CD4-positive, alpha-beta T cell treated with Interleukin-10 for 1 hour (primary cell): ENCODE measurements at places on chromosomes 1 and 21.

DNA sequence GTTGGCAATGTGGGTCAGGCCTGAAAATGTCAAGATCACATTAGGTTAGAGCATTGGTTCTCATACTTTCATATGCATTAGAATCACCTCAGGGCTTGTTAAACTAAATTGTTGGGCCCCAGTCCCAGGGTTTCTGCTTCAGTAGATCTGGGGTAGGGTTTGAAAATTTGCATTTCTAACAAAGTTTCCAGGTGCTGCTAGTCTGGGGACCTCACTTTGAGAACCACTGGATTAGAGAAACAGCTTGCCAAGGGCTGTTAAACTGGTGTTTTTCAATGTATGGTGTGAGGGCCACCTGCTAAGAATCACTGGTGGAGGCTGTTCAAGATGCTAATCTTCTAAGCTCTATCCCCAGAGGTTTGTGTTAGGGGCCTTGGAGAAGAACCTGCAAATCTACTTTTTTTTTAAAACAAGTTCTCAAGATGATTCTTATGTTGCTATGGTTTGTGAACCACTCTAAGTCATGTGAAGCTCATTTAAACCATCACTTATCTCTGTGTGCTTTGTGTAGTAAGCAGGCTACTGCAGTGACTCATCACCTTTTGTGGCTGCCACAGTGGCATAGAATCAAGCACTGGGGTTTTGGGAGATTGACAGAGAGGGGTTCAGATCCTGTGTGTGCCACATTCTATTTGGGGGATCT is 152.2 kb downstream of the S1PR1 start:
- DNase-seq, result no peak

- no peak for DNase-seq
These were observed 10.9 kb downstream of the H3-3A start for GRCh38 chr1:226073184-226073950.

- DNase-seq, result no peak
These were observed 9.4 kb upstream of the BARHL2 start for GRCh38 chr1:90726425-90726985.

DNA sequence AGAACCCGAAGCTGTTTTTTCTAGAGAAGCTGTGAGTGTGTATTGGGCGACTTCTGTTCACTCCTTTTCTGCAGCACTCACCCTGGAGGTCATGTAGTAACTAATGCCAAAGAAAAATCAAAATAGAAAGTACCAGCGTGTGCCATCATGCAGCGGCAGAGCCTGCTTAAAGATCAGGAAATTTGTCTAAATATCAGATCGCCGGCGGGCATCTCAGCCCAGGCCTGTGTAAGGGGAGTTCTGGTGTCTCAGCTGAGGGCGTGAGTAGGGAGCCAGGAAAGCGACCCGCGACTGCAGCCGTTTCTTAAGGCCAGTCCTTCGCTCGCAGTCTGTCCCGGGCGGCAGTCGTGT is 768 bp downstream of the EDARADD start:
- no peak for DNase-seq

DNA sequence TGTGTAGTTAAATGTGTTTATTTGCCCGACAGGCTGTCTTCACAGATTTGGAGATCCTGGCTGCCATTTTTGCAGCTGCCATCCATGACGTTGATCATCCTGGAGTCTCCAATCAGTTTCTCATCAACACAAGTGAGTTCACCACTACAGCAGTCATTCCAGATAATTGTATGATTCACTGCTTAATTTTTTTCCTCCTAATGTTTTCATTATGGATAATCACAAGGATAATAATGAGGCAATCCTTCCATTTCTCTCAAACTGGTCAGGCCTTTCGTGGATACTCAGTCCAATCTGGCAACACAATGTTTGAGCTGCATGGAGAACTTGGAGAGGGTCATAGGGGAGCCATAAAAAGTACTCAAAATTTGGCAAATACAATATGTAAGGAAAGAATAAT is 168.3 kb upstream of the SGIP1 start:
- no peak for DNase-seq

- DNase-seq, result no peak
These were observed 58.1 kb downstream of the SYDE2 start for GRCh38 chr1:85142753-85143152.

- DNase-seq, result no peak
These were observed 122.6 kb downstream of the PLD5 start for GRCh38 chr1:242401937-242402336.

GRCh38 chr1:29811247-29811646 is 574.9 kb downstream of the PTPRU start:
- no peak for DNase-seq

DNA sequence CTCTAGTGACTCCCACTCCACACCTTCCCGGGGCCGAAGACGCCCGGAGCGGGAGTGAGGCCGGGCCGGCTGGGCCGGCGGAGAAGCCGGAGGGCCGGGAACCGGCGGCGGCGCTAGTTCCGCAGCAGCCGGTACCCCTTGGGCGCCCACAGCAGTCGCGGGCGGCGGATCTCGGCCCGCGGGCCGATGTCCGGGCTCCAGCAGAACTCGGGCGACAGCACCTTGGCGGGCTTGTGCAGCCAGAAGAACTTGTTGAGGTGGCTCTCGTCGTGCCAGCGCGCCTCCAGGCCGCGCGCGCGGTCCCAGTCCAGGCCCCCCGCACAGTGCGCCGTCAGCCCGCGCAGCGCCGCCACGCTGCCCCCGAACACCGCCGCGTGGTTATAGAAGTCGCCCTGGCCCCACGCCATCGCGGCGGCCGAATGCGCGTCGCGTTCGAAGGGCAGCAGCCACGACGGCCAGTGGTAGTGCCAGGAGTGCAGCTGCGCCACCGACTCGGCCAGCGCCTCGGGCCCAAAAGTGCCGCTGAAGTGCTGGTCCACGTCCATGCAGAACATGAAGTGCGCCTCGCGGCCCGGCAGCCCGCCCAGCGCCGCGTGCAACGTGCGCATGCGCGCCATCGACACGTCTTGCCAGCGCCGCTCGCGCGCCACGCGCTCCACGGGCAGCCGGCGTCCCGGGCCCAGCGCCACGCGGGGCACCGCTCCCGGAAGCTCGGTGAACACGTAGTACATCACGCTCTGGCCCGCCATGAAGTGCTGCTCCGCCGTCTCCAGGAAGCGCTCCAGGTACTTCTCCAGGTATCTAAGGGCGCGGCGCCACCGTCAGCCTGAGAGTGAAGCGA is 14.0 kb downstream of the A3GALT2 start:
- DNase-seq, result no peak

- no peak for DNase-seq
These were observed 9.0 kb downstream of the SYNC start for GRCh38 chr1:32693455-32694174.

DNA sequence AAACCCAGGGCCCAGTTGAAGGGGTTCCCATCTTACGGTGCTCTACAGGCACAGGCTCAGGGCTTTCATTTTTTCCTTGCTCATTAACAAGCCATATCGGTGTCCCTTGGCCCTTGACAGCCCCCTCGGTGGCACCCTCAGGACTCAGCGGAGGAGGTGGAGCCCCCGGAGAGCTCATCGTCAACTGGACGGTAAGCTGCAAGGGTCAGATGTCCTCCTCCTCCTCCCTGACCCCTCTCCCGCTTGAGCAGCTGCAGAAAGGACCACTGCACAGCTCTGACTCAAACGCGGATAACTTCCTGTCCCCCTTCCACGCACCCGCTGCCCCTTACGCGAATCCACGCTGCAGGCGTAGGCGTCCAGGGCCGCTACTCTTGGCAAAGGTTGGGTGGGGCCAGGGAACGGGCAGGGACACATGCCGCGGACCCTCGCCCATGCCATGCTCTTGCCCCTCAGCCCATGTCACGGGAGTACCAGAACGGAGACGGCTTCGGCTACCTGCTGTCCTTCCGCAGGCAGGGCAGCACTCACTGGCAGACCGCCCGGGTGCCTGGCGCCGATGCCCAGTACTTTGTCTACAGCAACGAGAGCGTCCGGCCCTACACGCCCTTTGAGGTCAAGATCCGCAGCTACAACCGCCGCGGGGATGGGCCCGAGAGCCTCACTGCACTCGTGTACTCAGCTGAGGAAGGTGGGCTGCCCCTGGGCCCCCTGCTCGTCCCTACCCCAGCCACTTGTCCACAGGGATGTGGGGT is 14.7 kb downstream of the TMEM81 start:
- DNase-seq, result no peak

- no peak for DNase-seq
These were observed 25.0 kb downstream of the SRSF4 start for GRCh38 chr1:29156543-29157268.
